ENCODE measurements at places on chromosomes 16 and 17.

DNA sequence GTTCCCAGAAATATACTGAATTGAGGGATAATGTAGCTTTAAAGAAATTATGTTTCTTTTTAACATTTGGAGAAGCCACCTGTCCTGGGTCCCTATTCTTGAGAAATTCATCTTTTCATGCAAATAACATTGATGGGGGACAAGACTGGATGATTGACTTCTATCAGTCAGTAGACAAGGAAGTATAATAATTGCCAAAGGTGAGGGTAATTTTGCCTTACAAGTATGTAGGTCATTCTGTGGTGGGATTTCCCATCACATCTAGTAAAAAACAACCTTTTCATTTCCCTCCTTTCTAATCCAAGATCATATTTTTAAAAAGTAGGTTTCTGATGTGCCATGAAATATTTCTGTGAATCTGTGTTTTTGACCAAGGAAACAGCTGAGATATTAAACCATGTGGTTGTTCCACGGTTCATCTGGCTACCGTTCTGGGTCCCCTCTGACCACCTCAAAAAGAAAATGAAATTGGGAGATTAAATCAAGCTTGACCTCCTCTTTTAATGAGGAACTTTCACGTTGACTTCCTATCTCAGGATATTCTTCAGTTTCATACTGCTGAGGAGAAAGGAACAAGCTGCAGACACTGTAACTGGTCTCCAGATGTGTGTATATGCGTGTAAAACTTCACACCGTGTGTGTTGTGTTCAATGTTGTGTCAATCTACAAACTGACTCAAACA, 138.6 kb downstream of the MAP2K6 start:
- DNase-seq: no peak

- DNase-seq: no peak
These were observed 31.9 kb downstream of the CACNG1 start for GRCh38 chr17:67076290-67076689.

DNA sequence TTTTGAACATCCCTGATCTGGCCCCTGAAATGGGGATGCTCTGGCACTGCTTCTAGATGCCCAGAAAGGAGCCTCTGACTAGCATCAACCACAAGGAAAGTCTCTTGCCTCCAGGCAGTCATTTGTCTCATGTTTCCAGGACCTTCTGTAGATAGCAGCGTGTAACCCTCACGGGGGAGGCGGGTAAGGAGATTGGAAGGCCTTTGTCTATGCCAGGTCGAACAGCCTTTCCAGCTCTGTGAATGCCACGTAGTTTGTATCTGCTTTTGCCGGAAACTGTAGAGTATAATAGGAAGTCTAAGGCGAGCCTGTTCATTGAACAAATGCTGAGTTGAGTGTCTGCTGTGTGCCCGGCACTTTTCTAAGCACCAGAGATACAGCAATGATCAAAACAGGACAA, 43.9 kb upstream of the AQP8 start:
- no peak for DNase-seq

GRCh38 chr17:77304051-77304745, 163.4 kb downstream of the SEC14L1 start:
- DNase-seq: no peak

DNA sequence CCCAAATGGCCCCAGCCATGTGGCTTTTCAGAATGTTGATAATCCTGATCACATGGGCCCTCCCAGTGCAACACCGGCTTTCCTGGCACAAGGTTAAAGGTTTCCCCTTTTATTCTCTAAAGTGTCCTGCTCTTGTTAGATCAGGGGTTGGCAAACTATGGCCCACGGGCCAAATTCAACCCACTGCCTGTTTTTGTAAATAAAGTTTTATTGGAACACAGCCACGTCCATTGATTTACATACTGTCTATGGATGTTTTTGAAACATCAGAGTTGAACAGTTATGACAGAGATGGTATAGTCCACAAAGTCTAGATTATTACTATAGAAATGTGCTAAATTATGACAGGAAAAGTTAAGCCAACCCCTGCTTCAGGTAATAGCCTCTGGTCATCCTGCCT, 157.3 kb downstream of the ZFHX3 start:
- no peak for DNase-seq

DNA sequence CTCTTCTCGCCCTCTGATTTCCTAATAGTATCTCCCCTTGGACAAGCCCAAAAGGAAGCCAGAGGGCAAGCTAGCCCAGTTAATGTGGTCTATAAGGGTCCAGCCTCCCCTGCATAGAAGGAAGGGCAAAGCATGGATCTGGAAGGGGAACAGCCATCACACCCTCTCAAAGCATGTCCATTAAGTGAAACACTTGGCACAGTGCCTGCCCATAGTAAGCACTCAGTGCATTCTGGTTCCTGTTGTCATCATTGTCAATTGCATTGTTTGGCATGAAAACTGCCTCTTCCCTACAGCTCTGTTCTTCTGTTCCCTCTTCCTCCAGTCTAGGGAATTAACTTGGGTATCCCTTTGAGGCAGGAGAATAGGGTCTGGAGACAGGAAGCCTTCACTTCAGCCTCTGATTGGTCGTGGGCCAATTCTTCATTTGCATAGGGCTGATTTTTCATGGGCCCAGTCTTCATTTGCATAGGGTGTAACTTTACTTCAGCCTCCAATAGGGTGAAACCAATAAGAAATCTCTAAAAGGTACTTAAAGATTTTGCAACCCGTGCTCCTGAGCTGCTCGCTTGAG, 81.4 kb downstream of the C17orf67 start:
- DNase-seq: no peak

- DNase-seq: no peak
These were observed 712 bp upstream of the SPECC1 start for GRCh38 chr17:20008242-20009051.

- DNase-seq: no peak
These were observed 6.0 kb upstream of the CCL4L2 start for GRCh38 chr17:36204724-36205500.

- DNase-seq: no peak
These were observed 98.7 kb upstream of the CCL2 start for GRCh38 chr17:34156401-34156740.

- no peak for DNase-seq
These were observed 30.1 kb upstream of the DYNLL2 start for GRCh38 chr17:58052945-58053715.

DNA sequence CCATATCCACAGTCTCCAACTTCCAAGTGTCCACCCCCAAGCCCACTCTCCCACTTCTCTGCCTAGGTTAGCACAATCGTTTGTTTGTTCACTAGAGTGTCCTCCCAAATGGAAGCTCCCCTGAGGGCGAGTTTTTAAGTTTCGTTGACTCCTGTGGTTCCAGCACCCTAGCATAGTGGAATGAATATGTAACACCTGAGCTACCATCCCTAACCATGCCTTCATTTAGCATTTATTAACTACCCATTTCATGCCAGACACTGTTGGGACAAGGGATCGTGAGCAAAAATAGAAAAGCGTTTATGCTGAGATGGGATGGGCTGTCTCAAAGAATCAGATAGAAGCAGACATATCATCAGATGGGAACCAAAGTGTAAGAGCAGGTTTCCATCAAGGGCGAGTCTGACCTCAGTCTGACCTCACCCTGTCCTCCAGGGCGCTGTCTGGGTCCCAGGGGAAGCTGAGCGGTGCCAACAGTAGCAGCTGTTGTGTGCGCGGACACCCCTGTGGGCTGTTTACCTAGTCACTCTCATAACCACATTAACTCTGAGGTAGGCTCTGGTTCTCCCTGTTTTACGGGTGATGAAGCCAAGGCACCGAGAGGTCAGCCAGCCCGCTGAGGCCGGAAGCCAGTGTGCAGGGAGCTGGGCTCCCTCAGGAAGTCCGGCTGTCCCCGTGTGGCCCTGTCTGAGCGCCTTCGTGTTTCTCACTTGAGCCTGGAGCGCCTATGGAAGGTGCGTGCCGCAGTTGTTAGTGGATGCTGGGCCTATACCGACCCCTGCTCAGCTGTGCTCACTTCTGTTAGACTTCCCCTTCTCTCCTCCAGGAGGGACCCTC, 6.2 kb downstream of the CNP start:
- DNase-seq: no peak

GRCh38 chr17:9818760-9819159, 3.1 kb downstream of the GSG1L2 start:
- DNase-seq: no peak

DNA sequence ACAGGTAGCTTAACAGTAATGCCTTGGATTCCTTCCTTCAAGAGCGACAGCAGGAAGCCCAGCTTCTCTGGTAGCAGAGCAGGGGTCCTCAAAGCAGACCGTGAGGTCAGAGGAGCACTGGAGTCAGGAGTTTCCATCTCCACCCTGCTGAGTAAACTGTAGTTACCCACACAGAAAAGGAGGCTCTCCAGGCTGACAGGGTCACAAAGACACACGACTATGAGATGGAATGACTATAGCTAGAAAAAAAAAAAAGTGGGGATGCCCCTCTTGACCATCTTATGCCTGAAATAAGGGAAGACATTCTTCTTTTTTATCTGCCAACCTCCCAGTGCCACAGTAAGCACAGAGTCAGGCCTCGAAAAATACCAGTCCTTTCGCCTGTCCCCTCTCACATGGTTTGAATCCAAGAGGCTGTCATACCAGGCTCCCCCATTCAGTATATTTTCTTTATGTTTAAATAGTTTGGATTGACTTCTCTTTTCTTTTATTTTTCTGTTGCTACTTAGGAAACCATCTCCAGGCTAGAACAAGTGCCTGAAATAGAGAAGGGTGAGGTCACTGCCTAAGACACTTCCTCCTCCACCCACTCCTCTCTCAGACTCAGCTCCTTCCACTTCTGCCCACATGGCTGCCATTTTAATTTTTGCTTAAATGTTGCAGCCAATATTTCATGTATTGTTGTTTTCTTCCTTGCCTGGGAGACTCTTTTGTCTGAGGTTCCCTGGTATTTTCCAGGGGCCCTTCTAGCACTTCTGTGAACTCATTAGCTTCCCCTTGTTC, 707.4 kb downstream of the MAF start:
- no peak for DNase-seq

DNA sequence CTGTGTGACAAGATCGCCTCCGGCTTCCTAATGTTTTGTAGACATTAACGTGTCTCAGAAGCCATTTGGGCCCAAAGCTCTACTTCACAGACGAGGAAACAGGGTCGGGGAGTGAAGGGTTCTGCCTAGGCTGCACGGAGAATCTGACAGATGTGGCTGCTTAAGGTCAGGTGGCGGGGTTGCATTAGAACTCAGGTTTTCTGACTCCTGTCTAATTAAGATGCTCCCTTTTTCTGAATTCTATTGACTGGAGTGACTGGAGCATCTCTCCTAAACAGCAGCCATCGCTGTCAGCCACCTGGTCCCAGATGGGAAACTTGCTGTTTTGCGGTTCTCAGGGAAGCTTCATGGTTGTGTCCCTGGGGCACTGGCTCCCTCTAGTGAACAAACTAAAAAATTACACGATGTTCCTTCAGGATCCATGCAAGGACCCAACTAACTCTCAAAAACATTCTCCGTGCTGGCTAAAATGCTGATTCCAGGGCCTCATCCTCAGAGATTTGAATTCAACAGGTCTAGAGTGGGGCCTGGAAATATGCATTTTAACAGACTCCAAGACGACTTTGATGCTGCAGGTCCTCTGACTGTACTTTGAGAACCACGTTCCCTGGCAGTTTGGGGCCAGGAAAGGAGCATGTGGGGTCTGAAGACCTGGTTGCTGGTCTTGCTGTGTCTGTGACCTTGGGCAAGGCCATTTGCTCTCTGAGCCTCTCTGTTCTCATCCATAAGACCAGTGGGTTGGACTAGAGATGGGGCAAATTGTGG, 117.4 kb downstream of the IRF8 start:
- DNase-seq: peak; percentile 62

DNA sequence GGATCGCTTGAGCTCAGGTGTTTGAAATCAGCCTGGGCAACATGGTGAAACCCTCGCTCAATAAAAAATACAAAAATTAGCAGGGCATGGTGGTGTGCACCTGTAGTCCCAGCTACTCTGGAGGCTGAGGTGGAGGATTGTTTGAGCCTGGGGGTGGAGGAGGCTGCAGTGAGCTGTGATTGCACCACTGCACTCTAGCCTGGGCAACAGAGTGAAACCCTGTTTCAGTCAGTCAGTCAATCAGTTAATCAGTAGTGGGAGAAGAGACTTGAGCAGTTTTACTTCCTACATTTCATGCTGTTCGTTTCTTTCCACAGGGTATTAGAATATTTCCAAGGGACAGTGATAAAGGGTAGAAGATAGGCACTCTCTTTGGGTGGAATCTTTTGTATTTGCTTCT, 8.8 kb downstream of the MAP3K3 start:
- DNase-seq: no peak

DNA sequence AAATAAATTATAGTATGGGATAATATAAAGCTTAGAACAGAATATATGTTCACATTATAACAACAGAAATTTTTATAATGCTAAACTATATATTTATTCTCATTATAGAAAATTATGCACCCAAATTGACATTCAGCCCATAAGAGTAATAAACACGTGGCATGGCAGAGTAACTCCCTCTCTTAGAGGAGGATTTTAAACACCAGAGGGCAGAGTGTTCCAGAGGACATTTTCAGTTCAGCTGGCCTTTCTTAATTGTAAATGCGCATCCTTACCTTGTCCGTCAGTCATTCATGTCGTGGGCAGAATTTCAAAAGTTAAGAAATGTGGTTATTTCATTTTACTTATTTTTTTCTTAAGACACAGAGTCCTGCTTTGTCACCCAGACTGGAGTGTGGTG, 147.1 kb downstream of the TANC2 start:
- no peak for DNase-seq

- DNase-seq: no peak
These were observed 267.1 kb upstream of the TNRC6C start for GRCh38 chr17:77691216-77692085.

GRCh38 chr16:11067697-11068141, 123.4 kb downstream of the CLEC16A start:
- no peak for DNase-seq

DNA sequence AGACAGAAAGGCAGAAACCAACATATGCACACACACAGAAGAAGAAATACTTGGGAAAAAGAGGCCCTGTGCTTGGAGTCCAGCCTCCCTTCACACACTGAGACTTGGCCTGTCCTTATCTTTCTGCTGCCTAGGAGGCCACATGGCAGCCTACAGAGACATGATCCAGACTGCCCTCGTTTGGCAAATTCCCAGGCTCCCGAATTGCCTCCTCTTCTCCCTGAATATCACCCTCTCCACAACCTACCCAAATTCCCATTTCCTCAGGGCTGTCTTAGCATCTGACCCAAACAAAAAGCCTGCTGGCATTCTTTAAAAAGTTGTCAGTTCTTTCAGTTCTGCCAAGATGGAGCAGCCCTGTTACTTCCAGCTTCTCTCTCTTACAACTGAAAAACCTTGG, 59.8 kb downstream of the DNAH17 start:
- no peak for DNase-seq

- DNase-seq: no peak
These were observed 11.4 kb upstream of the SPACA3 start for GRCh38 chr17:32980230-32980629.

- no peak for DNase-seq
These were observed 18.4 kb downstream of the MYH1 start for GRCh38 chr17:10499950-10500349.

Measured in bone marrow (tissue), 2 donors.